Daoy (cell line): ENCODE measurements at places on chromosomes 13 and 19. TPM values are rescaled to one million over a fixed set of nuclear protein-coding genes. Genes with fewer than 3 reads are reported as not detected.
A peak's percentile ranks its signal among the peaks of the same experiment; 100 is the strongest.

NCCRP1 gene
- 0.40 TPM in 1 of 2 replicates, not detected in the other for total RNA-seq

SLC10A2 gene
- total RNA-seq, result not detected in 2 replicates

GIPC3 gene
- total RNA-seq, result not detected in 2 replicates

DNA sequence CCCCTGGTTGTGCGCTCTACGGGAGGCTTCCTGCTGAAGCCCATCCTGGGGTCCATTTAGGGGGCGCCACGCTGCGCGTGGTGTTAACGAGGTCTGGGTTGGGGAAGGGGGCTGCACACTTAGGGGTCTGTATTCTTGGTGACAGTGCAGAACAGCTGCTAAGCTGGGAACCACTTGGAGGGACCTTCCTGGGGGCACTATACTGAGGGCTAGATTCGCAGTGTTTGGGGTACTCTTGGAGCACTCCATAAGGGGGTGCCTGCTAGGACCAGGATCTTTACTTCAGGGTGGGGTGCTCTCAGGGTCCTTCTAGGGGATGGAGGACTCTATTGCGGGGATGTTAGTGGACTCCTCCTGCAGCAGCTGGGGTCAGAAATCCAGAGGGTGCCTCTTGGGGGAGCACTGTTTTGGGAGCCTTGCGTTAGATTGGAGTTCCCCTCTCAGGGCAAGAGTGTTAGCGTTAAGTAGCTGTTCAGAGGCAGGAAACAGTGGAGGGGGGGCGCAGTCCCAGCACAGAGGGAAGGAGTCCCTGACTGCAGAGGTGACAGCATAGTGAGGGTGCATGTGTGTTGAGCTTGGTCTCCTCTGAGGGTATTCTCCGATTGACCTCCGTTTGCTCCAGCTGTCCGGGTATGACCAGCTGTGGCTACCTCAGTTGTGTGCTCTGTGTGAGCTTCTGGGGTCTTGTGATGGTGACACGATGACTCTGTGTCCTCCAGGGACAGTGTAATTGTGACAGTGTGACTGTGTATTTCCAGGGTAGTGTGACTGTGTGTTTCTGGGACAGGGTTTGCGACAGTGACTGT is 1.1 kb downstream of the PDE4A start:
- DNase-seq, result no peak

GRCh38 chr19:33604651-33605050 is 17.1 kb upstream of the CHST8 start:
- DNase-seq, result no peak

GRCh38 chr19:34308381-34309367 is 54.3 kb downstream of the GARRE1 start:
- no peak for DNase-seq

DNA sequence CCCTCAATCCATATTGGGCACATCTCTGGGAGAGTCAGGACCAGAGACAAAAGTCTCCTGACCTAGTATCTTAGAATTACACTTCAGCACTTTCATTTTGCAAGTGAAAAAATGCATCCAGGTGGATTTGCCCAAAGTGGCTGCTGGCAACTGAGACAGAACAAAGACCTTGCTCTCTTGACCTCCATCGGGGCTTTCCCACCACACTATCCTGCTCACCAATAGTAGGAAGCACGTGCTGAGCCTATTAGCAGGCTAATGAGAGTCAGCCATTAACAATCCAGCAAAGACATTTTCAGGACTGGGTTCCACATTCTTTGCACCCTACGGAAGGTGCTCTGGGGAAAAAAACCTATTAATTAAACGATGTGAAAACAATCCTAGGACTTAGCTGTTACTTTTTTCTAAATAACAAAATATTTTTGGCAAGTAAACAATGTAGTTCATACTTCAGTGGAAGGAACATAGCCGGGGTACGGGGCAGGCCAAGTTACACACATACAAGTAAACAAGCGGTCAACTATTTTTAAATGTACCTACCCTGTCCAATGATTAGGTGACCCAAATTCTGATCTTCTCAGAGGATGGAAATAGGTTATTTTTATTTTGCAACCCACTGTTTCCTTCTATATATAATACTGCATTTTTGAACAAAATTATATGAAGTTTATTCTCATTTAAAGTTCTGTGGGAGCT is 78.6 kb downstream of the CDADC1 start:
- DNase-seq, result no peak

- peak; percentile 11 for DNase-seq
Measured at GRCh38 chr13:38348861-38349389, 726 bp upstream of the UFM1 start.

GRCh38 chr13:33958964-33959363 is 141.0 kb downstream of the RFC3 start:
- no peak for DNase-seq

- DNase-seq, result no peak
Measured at GRCh38 chr19:29040951-29041350, 172.0 kb downstream of the UQCRFS1 start.
